ENCODE measurements at places on chromosomes 3 and 15. TPM values are rescaled to one million over a fixed set of nuclear protein-coding genes. Genes with fewer than 3 reads are reported as not detected.
A peak's percentile ranks its signal among the peaks of the same experiment; 100 is the strongest.

DNA sequence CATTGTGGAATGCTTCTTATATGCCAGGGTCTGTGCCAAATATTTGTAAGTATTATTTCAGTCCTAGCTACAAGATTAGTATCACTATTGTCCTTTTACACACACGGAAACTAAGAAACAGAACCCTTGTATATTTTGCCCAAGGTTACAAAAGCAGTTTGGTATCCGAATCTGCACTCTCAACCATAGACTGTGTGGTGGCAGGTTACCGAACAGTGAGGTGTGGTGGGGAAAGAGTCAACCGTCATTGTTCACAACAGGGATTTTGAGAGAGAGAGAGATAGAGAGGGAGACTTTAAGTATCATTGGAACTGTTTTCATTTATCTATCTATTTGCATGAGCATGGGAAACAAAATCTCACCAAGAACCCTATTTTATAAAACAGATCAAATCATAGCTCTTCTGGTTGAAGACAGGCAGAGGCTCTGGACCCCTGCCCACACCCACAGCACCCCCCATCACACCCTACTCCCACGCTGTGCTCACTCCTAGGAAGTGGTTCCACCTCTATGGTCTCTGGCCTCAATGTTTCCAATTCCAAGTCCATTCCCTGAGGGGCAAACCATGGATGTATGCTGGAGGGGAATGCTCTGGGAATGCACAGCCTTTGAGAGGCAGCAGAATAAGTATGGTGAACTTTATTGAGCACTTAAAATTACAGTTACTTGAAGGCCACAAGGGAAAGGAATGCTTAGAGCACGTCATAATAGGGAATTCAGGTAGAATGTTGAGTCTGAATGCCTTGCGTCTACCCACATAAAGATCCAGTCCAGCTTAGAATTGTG lies 69.0 kb downstream of the ARHGAP31 start:
- DNase-seq: no peak

Gene TGM4
- 1.1 TPM for polyA plus RNA-seq

Gene FSIP1
- polyA plus RNA-seq: 11.2 TPM

- DNase-seq: no peak
Measured at GRCh38 chr15:85125056-85125661, 143.5 kb downstream of the PDE8A start.

DNA sequence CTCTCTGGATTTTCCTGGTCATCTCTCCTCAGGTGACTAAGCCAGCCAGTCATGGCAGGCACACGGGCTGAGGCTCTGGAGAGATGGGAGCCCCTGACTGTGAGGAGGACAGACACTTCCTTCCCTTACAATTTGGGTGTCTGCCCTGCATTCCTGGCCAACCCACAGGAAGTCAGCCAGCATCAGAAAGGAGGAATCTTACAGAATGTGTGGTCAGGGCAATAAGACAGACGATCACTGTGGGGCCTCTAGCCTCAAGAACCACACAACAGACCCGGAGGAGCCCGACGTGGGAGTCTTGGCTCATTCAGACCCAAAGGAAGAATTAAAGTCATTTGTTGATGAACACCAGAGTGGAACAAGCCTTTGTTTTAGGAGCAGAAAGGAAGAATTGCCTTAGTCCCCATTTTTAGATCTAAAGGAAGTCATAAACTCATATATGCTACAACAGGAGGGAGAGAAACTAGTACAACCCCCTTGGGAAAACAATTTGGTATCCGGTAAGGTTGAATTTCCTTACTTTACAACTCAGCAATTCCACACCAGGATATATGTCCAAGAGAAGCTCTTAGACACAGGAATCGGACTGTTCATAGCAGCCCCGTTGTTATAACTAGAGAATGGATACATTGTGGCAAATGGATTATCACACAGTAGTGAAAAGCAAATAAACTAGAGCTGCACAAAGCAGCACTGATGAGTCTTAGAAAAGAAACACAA lies 62.2 kb downstream of the ABTB1 start:
- DNase-seq: peak; percentile 53

DNA sequence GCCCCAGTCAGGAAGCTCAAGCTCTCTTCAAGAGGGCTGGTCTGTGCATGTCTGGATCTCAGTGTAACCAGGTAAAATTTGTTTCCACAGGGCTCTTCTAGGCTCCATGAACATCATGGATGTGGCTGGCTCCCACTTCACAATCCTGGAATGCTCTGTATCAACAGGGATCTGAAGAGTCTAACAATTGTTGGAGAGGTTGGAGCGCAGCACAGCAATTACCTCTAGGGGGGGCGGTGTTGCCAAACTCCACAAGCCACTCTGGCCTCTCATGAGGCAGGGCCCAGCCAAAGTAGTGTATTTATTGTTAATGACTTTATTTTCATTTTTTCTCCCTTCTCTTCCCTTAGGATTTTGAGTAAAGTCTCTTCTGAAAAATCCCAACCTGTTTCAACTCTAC lies 6.1 kb upstream of the EIF2B5 start:
- DNase-seq: peak; percentile 56

DNA sequence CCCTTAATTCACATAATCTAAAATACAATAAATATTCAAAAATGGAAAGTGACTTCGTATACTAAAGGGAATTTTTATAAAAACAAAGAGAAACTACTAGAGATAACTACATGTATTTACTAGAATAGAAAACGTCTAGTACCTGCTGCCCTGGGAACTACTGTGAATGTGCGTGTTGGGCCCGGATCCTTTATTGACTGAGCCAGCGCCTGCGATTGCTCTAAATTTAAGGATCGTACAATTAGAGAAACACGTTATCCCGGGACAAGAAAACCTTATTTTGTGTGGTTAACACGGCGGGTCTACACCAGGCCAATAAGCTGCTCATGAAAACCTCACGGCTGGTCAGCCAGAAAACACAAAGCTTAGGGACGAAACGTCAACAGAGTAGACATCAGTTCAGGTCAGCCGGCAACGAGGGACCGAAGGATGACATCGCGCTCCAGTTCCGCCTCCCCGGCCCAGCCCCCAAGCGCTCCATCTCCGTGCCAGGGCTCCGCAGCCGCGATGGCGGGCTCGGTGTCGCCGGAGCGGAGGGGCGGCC lies 555 bp downstream of the TM2D3 start:
- DNase-seq: peak; percentile 57

GRCh38 chr3:174776123-174776522 lies 83.0 kb upstream of the NAALADL2 start:
- DNase-seq: no peak

DNA sequence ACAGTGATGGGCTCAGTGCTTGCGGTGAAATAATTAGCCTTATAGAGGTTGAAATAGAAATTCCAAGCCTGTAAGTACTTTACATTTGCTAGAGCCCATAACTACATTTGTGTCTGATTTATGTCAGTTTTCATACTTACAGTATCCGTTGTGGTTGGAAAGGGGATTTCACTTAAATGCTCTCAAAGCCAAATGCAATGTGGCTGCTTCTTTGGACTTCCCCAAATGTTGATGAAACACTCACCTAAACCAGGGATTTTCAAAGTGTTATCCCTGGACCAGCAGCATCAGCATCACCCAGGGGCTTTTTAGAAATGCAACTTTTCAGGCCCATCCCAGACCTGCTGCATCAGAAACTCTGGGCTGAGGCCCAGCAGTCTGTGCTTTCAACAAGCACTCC lies 378.7 kb downstream of the MCTP2 start:
- no peak for DNase-seq

Gene DZIP3
- 42.0 TPM for polyA plus RNA-seq

- no peak for DNase-seq
Measured at GRCh38 chr3:184737063-184737462, 25.2 kb upstream of the MAGEF1 start.
